ENCODE measurements at places on chromosomes 1 and 21.

DNA sequence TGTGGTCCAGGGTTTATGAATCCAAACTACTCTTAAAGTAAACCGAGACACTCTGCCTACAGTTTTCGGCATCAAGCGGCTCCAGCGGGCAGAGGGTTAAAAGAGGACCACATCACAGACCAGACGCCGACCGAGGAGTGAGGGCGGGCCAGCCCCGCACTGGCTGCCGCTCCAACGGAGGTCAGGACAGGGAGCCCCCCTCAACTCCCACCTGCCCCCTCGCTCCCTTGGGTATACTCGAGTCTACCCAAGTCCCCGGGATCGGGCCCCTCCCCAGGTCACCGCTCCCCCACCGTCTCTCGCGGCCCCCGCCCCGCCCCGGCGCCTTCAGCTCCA lies 312 bp downstream of the ARNT start:
- peak; percentile 71 for DNase-seq

GRCh38 chr1:170576980-170577379 lies 45.0 kb downstream of the GORAB start:
- DNase-seq = no peak

- DNase-seq = no peak
Observed at GRCh38 chr1:48878191-48878940, 101.7 kb upstream of the BEND5 start.

GRCh38 chr1:44819608-44820327 lies 11.4 kb downstream of the BTBD19 start:
- peak; percentile 84 for DNase-seq

- no peak for DNase-seq
Observed at GRCh38 chr1:155123801-155124200, 3.9 kb upstream of the EFNA1 start.

DNA sequence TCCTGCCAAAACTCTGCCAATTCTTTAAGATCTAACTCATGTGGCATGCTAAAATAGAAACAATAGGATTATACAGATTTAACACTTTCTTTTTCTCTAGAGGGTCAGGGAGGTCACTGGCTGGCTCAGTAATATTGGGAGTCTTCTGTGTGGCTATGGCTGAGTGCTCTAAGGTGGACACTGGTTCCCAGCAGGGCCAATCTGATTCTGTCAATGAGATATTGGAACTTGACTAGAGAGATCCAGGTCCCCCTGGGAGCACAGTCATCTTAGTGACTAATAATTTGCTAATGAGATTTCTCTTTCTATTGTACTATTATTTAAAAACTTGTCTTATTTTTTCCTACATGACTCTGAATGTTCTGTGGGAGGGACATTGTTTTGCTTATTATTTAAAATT lies 69.1 kb upstream of the ZP4 start:
- DNase-seq = no peak

DNA sequence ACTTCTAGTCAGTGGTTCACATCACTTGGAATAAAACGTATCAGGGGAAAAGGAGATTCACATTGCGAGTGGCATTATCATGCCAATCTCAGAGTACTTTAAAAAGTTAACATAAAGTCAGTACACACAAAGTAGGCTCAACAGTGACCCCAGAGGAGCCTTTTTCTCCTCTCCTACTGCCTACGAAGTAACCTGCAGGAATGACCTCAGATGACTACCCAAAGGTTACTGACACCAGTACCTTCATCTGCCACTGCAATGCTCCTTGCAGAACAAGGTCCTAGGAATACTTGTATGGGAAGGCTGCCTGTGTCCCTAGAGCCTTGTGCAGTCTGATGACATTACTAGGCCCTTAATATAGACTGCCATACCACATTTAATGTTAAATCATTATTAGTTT lies 389.8 kb upstream of the LYPLAL1 start:
- no peak for DNase-seq

DNA sequence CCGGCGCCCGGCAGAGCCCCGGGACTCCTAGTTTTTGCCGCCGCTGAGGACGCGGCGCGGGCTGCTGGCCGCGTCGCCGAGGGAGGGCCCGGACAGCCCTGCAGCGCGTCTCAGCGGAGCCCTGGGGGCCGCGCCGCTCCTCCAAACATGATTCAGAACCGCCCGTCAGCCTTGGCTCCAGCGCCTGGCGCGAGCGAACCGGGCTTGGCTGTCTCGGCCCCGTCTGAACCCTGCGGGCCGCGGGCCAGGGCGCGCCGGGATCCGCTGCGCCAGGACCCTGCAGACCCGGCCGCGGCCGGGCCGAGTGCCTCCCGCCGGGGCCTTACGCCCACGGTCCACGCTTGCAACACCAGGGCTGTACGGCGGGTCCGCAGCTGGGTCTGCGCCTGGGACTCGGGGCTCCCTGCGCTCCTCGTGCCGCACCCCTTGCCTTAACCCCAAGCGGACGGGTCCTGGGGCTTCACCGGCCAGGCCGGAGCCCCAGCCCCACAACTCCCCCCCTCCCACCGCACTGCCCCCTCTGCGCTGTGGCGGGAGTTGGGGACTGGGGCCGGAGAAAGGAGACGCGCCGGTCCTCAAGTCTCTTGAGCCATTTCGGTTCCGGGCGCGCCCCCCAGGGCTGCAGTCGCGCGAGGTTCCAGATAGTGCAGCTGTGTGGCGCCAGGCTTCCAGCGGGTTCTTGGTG lies 48.4 kb upstream of the CD34 start:
- DNase-seq = no peak

- no peak for DNase-seq
Observed at GRCh38 chr1:33237579-33237978, 18.7 kb upstream of the ZNF362 start.

- DNase-seq = no peak
Observed at GRCh38 chr1:57258557-57259325, 165.1 kb downstream of the DAB1 start.

DNA sequence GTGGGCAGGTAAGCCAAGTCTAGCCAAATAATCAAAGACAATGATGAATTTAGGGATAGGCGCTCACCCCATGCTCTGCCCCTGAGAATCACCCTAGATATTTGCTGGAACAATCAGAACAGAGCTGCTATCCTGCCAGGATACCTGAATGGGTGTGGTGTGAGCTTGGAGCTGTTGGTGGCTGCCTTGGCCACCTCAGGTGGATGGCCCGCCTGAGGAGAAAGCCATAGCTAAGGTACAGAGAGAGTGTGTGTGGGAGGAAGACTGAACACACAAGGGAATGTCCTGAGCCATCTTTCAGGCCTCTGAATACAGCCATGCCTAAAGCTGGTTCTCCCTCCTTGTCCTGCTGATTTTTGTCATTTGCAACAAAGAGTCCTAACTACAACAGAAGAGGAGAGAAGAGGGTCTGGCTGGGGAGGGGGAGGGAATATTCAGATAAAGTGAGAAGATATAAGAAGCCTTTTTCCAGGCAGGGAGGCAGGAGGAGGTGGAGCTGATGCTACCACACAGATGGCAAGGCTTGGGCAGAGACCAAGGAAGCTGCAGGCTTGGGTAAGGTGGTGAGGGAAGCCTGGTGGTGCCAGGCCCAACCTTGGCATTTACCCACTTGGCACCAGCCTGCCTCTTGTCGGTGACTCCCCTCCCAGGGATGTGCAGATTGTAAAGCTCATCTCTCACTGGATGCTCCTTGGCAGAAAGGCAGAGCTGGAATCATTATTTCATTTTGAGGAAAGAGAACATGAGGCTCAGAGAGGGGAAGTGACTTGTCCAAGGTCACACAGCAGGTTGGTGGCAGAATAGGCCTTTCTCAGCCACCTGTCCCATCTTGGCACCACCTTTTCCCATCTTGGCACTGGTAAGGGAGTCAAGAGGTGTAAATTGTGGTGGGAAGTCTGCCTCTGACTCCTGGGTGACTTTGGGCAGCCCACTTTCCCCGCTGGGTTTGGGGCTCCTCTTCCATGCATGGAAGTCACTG lies 49.7 kb downstream of the NKAIN1 start:
- no peak for DNase-seq

- DNase-seq = no peak
Observed at GRCh38 chr1:219358080-219358479, 184.4 kb downstream of the LYPLAL1 start.

- DNase-seq = no peak
Observed at GRCh38 chr1:108043707-108044106, 78.7 kb upstream of the VAV3 start.

DNA sequence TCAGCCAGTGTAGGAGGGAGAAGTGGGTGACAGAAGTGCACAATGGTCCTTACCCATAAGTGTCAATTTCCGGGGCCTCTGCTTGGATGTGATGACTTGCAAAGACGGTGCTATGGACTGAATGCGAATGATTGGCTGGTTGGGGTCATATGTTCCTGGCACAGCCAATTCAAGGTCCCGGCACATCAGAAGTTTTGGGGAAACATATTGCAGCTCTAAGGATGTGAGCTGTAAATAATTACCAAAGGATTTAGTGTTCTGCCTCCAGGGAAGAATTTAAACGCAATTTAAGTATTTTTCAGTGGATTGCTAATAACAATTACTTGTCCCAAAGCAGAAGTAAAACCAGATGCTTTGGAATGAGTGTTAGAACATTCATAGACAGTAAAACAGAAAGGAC lies 26.9 kb upstream of the EXOSC10 start:
- no peak for DNase-seq

- DNase-seq = no peak
Observed at GRCh38 chr1:219550201-219550600, 62.7 kb downstream of the ZC3H11B start.

- DNase-seq = no peak
Observed at GRCh38 chr1:66176012-66176715, 357.8 kb upstream of the SGIP1 start.

- DNase-seq = no peak
Observed at GRCh38 chr21:18384771-18385170, 18.8 kb downstream of the TMPRSS15 start.

GRCh38 chr1:89519779-89520358 lies 4.8 kb upstream of the LRRC8B start:
- DNase-seq = no peak

GRCh38 chr1:162709870-162710269 lies 77.6 kb downstream of the DDR2 start:
- no peak for DNase-seq

GRCh38 chr1:242245255-242245654 lies 246.4 kb upstream of the MAP1LC3C start:
- no peak for DNase-seq

- DNase-seq = no peak
Observed at GRCh38 chr1:29811247-29811646, 574.9 kb downstream of the PTPRU start.

GRCh38 chr1:24640288-24640687 lies 2.8 kb upstream of the SRRM1 start:
- DNase-seq = no peak

- no peak for DNase-seq
Observed at GRCh38 chr1:202075389-202075788, 47.3 kb upstream of the GPR37L1 start.

DNA sequence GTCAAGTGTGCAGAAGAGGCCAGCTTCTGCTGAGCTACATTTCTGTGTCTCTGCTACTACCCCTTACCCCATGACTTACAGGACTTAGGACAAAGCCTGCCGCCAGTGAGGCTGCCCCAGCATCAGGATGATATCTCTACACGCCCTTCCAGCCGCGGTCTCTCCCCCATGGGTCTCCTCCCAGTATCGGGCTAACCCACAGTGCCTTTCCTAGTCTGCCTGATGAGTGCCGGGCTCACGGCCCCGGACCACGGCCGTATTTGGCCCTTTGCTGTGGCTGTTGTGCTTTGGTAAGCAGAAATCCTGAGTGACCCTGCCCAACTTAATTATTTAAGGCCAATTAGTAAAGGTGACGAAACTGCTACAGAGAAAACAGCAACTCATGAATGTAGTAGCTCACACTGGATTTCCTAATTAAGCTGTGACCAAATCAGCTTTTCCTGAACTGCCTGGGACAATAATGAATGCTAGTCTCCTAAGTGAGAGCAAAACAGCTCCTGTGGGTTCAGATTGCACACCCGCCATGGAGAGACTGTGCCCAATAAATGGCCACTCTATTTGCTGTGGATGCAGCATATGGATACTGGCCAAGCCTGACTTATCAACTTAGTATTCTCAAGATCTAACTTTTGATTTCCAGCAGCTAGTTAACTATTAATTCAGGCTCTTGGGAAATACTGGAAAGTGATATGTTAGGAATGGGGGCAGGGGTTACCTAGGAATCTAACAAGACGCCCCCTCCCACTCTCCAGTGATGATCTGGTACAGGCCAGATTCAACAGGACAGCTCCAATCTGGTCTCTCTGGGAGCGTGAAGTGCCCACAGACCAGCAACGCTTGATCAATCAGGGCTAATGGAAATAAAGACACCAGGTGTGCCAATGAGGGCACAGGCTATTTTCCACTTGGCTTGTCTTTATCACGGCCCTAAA lies 123.3 kb upstream of the IFFO2 start:
- no peak for DNase-seq
